T-helper 22 cell (primary cell): ENCODE measurements at places on chromosomes 7 and 10.

DNA sequence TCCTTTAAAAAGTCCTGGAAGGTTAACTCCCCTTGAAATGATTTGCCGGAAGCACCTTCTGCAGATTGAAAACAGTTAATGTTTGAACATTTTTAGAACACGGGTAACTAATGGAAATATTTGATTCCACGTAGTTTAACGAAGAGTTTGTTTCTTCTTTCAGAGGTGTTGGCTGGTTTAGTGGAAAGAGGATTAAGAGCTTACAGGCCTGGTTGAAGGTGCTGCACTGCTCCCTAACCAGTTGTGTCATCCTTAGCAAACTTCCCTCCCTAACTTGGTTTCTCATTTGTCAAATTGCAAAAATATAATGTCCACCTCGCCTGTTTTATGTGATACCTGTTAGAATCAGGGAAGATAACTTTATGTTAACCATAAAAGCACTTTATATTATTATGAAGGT lies 243.0 kb upstream of the FZD8 start:
- no peak for DNase-seq

DNA sequence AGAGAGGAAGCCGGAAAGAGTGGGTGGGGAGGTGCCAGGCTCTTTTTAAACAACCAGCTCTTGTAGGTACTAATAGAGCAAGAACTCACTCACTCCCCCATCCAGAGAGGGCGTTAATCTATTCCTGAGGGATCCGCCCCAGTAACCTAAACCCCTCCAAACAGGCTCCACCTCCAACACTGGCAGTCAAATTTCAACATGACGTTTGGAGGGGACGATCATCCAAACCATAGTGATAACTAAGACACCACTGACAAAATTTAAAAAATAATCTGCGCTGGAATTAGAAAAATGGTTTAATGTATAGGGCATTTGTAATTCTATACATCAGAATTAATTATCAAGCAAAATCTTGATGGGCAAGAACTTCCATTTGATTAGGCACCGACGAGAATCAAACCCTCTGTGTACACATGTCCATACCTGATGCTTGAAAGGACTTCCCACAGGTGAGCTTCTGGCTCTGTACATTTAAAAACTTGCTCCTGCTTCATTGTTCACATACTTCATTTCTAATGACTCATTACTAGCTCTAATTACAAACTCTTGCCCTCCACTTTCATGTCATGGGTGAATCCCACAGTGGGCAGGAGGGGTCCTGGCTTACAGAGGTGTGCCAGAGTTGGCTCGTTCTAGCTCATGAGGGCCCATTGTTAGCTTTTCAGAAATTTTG lies 20.6 kb upstream of the KDM7A start:
- no peak for DNase-seq

GRCh38 chr10:102869258-102870198 lies at the start of gene AS3MT:
AS3MT (plus strand) TSS chr10:102869470; CDS start chr10:102869593, 123 bp downstream.
- DNase-seq = no peak

- no peak for DNase-seq
These were observed 384.6 kb upstream of the ADARB2 start for GRCh38 chr10:2121929-2122328.
